Dorsolateral prefrontal cortex (tissue), 122 donors: ENCODE measurements at places on chromosomes 4 and X.

DNA sequence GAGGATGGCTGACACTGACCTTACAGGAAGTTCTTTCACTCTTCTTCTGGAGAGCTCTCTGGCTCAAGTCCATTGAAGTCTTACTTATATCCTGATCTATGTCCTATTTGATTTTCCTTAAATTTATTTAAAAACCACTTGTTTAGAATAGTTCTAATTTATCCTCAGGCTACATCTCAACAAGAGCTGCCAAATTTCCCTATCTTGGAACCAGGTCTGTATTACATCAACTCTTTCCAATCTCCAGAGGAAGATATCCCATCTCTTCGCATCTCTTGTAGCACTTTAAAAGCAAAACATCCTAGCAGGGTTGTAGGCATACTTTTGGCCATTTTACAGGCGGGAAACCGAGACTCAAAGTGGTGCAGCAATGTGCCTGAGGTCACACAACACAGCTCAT is 290.5 kb upstream of the TEX13C start:
- no peak for DNase-seq

GRCh38 chrX:17361620-17362019 is 13.4 kb upstream of the NHS start:
- no peak for DNase-seq

GRCh38 chr4:147834480-147834879 is 102.6 kb downstream of the ARHGAP10 start:
- no peak for DNase-seq

- DNase-seq, result no peak
Observed at GRCh38 chr4:75180790-75181776, 248.2 kb downstream of the PARM1 start.

DNA sequence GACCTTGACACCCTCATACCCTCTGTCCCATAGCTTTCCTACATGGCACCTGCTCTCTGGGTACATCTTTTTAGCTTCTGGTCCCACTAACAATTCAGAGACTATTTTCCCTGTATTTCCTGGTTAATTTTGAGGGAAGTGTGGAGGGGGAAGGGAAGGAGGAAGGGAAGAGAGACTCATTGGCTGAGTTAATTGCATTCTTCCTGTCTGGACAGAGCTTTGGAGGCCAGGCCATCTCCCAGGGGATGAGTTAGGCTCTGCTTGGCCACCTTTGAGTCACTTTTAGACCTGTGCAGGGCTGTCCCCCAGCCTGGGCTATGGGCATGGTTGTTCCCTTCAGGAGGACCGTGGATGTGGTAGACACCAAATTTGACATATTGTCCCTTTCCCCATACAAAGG is 167.9 kb upstream of the PGRMC2 start:
- DNase-seq, result no peak
